Thoracic aorta (tissue), 2 donors: ENCODE measurements at places on chromosomes 5 and 9.

DNA sequence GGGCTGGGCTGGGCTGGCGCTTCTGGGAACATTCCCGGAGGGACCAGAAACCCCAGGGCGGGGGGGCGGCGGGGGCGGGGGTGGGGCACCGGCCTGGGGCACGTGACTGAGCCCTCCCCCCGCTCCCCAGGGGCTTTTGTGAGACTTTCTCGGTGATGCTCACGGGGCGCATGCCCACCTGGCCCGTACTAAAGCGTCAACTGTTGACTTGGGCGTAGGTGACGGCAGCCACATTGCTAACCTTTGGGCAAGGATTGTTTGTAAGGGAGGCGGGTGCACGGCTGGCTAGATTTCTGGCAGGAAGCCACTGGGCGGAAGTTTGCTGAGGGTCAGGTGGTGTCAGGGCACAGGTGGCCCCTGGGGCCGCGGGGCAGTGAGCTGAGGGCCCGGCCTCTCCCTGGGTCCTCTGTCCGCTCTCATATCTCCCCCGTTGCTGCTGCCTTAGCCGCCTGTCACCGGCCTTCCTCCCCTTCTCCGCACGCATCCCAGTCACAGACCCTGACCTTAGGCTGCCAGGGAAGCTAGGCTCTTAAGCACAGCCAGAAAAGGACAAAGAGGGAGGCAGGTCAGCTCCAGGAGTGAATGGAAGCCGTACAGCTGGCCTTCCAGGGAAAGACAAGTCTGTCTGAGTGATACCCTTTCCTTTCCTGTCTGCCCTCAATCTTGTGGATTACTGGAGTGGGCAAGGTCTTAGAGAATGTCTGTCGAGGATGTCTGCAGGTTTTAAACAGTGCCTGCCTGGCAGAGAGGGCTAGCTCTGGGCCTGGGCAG is 812 bp downstream of the CACFD1 start:
- DNase-seq = no peak

DNA sequence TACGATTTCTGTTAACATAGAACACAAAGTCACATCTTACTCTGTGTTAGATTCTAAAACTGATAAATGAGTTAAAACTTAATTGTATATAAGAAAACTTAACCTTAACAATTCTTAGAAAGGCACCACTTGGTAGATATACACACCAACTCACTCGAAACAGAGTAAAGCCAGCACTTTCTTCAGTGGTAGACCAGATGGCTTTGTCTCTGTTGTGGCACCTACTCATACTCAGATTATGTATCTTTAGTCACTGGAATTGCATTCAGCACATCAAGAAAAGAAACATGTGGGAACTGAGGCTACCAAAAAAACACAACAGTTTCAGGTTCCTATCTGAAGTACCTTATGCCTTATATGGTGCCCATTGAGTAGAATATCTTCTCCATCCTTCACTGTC is 192.5 kb downstream of the ZNF608 start:
- DNase-seq = no peak

- no peak for DNase-seq
Observed at GRCh38 chr5:14628346-14628745, 36.2 kb upstream of the OTULIN start.

DNA sequence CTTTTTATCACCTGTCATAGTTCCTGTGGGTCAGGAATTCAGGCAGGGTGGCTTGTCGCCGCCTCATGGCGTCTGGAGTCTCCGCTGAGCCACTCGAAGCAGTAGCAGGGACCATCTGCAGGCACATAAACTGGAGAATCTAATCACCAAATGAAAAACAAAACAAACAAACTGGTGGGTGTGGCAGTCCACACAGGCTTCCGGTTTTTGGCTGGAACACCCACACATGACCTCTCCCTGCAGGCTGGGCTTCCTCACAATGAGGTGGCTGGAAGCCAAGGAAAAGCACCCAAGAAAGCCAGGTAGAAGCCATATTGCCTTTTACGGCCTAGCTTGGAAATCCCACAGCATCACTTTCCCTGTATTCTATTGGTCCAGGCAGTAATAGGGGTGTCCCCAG is 197.0 kb downstream of the SYK start:
- DNase-seq = no peak

- no peak for DNase-seq
Observed at GRCh38 chr5:165783024-165783423, 2277.6 kb downstream of the MAT2B start.

GRCh38 chr9:316382-316965 is 101.8 kb downstream of the DOCK8 start:
- no peak for DNase-seq

GRCh38 chr9:14560194-14560593 is 133.0 kb downstream of the ZDHHC21 start:
- no peak for DNase-seq

- DNase-seq = no peak
Observed at GRCh38 chr9:114296338-114296737, 26.6 kb upstream of the ORM1 start.

DNA sequence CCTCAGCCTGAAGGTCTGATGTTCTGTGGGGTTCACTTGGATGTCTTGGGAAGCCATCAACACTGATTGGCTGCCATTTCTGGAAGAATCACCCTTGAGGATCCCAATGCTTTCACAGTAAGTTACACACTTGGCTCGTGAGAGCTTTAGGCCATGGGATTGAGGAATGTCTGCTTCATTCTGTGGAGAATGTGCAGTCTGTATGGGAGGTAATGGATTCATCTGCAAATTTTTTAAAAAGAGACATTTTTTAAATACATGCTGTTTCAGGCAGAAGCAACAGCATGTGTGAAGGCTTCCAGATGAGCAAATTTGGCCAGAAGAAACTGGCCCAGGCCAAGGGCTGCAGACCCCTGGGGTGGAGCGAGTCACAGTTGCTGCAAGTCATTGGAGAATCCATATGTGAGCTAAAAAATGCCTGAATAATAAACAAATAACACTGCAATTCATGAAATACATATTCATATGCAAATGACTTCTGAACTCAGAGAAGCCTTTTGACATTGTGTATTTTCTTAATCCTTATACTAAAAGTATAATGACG is 146.3 kb upstream of the RASEF start:
- DNase-seq = no peak

DNA sequence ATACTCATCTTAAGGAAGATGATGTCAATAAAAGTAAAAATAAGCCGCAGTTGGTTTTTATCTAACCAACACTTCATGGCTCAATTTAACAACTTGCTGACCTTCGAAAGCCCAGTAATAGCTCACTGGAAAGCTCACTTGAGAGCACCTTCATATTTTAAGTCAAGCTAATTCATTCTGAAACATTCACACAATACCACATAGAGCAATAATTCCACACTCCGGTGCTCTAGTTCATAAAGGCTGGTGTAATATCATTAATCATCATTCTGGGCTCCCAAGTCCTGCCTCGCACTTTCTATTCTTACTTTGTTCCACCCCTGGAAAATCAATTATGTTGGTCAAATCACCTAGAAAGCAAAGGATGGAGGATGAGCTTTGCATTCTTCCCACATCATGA is 74.4 kb downstream of the ELAVL2 start:
- DNase-seq = no peak

DNA sequence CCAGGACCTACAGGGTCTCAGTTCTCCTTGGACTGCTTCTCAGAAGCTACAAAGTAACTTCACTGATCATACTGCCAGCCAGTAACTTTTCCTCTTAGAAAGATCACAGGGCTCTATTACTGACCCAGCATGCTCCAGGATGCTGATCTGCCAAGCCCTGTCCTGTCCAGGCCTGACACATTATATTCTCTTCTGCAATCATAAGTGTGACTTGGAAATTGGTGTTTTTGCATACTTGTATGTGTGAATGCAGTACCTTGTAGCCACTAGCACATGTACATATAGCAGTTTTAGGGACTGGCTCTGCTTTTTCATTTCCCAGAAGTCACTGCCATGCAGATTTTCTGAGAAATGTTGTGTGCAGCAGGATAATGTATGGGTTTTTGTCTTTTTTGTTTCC is 40.1 kb upstream of the CCNH start:
- DNase-seq = no peak

- no peak for DNase-seq
Observed at GRCh38 chr9:126720036-126720435, 84.8 kb upstream of the ZBTB43 start.

GRCh38 chr5:77637998-77638762 is at the start of gene OTP:
TSS of gene OTP (minus strand) at chr5:77638713. CDS start at chr5:77638549, 164 bp downstream.
- DNase-seq = no peak

DNA sequence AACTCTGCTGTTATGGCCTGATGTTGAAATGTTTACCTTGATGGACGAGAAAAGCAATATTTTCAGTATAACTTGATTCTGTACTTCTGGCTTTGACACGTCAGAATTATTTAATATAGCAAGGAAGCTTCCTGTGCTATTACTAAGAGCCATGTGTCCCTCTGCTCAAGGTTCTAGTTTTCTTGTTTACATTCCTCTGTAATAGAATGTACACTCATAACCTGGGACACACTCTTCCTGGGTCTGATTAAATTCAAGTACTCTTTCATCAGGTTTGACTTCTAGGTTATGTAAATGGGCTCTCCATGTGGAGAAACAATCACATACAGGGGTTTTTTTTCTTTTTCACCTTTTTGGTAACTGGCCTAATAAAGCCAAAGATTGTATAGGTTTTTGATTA is 33.1 kb downstream of the GTF3C4 start:
- no peak for DNase-seq

DNA sequence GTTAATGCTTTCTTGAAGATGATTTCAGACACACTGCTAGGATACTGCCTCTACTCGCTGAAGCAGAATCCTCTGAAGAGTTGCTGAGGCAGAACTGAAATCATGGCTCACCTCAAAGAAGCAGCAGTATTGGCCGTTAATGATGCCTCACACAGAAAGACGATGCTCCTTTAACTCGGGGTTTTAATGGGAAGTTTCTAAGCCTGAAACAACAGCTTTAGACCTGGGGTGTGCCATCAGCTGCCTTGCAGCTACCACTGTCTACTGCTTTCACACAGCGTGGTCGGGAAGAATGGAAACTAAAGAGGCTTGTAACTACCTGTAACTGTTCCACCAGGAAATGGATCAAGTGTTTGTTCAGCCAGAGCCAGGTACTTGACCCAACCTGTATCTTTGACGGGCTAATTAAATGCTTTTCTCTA is at the start of gene CTXN3:
Gene CTXN3 (plus strand): TSS at position 65 of the 422 bp plus-strand sequence. CDS start 8,440 bp downstream, outside the sequence.
- no peak for DNase-seq

DNA sequence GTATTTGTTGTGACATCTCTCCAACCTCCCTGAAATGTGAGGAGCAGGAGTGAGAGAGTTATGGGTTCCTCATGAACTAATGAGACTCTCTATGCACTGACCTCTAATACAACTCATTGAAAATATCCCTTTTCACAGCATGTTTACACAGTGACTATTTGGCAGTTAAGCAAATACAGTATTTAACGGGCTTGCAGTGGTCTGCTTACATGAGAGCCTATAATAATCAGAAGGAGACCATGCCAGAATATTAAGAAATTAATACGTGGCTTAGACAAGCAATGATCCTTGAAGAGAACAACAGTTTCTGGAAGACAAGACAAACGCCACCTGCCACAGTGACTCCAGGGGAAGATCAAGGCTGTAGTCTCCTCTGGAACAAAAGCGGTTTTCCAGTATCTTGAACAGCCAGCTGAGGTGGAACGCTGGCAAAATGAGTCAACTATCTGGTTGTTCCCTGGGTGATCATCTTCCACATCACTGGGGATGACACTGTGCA is 424.5 kb downstream of the DMAC1 start:
- no peak for DNase-seq

DNA sequence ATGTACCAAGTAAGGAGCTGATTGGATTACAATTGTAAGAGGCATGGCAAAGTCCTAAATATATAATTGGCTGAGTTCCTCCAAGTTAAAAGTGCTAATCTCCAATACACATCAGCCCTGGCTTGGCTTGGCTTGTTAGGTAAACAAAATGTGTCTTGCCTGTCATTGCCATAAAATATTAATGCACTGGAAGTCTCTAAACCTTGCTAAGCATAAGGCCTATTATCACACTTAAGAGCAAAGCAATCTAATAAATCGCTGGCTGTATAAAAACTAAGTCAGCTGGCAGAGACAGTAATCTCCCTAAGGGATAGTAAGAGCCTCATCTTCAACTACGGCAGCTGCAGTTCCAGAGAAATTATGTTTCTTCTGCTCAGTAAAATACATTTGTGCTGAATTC is 418.6 kb upstream of the GRAMD2B start:
- no peak for DNase-seq

DNA sequence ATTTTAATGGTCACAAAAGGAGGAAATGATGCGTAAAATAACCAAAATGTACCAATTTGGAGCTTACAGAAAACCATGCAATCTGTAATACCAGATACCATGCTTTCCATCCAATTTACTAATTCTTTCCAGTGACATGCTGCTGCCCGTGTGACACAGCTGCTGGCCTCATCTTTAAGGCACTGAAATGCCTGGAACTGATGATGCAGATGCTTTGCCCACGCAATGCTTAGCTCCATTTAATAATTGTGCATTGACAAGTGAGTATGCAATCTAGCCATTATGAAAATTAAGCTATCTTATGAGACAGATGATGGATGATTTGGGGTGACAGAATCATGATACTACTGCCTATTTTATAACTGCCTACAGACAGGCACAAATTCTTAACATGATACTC is 169.2 kb upstream of the CTNND2 start:
- no peak for DNase-seq

DNA sequence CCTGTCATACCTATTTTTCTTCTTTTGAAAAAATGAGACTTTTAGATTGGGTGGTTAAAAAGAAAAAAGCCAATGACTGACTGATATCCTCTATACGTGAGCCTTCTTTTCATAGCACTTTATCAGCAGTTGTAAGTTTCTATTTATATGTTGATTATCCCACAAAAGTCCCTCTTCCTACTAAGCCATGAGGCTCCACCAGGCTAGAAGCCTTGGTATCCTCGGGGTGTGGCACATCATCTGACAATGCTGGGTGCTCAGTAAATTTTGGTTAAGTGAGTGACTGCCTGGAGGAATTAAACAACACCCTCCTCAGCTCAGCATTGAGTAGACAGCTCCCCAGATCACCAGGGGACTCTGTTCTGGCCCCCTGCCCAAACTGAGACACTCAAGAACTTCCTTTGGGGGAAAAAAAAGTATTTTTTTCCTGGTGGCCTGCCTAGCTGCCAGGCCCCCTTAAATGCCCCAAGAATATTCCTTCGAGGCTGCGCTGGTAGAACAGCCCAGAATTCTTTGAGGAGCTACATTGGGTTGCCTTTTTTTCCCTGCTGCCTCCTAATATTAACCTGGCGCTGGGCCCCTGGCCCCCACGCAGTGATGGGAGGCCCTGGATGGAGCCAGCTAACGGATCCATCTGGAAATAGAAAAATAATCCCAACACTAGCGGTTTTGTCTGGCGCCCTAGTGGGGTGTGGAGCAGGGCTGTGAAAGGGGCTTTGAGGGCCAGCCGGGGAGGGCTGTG is 23.4 kb upstream of the COL27A1 start:
- no peak for DNase-seq

- no peak for DNase-seq
Observed at GRCh38 chr9:19485193-19485592, 76.4 kb downstream of the ACER2 start.

GRCh38 chr5:7795306-7795705 is 55.6 kb downstream of the CFAP90 start:
- DNase-seq = no peak

- no peak for DNase-seq
Observed at GRCh38 chr9:33437205-33437604, 10.2 kb downstream of the AQP3 start.

GRCh38 chr9:114202849-114203248 is 47.5 kb downstream of the COL27A1 start:
- no peak for DNase-seq
